ENCODE measurements at places on chromosomes 13 and 19.
A peak's percentile ranks its signal among the peaks of the same experiment; 100 is the strongest.

DNA sequence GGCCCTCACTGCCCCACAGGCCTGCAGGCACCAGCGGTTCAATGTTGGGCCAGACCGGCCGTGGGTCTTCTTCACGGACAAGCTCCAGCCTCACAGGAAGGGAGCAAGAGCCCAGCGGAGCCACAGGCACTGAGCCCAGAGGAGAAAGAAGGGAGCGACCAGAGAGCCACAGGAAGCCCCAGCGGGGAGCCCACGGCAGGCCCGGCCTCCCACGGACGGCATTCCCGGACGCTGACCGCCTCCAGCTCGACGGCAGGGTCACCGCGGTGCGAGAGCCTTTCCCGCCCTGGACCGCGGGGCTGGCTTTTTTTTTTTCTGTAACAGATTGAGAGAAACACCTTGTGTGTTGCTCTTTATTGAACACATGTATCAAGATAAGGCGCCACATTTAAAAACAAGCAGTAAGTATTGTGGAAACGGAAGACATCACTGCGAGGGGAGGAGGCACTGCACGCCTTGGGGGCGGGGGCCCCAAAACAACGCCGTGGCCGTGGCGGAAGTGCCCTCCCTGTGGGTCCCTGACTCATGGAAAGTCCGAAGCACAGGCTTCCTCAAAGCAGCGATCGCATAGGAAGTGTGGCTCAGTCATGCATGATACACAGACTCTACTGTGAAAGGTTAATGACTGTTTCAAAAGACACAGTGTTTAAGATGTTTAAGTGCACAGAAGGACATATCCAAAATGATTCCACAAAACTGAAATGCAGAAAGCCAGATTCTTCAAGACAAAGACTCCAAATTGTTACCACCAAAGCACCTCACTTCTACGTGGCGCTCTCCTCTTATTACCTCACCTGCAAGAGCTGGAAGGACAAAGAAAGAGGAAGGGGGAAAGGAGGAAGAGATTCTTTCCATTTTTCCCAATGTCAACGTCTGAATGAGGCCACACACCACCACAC, 3.5 kb downstream of the RASA3 start:
- peak; percentile 91 for DNase-seq

DNA sequence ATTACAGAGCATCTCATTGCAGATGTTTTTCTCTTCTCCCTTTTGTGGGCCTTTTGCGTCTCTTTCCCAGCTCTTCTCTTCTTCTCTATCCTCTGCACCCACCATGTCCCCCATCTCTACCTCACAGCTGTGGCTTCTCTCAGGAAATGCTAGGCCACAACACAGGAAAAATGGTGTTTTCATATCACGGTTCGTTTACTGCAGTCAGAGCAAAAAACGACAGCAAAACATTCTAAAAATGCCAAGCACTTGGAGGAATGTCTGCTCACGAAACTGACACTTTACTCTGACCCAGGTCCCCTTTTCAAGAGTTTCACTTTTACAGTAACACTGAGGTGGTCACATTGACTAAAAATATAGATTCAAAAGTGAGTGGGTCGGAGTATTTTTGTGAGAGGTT, 152.2 kb downstream of the DCT start:
- DNase-seq, result peak; percentile 77

DNA sequence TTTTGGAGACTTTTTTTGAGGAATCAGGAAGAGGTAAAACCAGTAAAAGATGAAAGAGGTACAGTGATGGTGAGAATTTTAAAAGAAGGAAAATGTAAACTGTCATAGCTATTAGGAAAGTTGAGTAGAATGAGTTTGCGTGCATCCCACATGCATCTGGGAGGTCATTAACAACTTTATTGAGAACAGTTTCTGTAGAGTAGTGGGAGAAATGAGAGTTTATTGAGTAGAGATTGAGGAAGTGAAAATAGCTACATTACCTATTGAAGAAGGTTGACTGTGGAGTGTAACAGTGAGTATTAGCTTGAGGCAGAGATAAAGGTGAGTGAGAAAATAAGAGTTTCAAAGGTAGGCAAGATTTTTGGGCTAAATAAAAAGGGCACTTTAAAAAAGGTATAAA, 38.7 kb downstream of the BRCA2 start:
- no peak for DNase-seq

- no peak for DNase-seq
Measured at GRCh38 chr19:8640402-8641004, 10.1 kb downstream of the NFILZ start.

- no peak for DNase-seq
Measured at GRCh38 chr13:77986713-77987112, 68.1 kb upstream of the EDNRB start.

GRCh38 chr13:37627428-37627827, 28.9 kb upstream of the POSTN start:
- DNase-seq, result no peak

DNA sequence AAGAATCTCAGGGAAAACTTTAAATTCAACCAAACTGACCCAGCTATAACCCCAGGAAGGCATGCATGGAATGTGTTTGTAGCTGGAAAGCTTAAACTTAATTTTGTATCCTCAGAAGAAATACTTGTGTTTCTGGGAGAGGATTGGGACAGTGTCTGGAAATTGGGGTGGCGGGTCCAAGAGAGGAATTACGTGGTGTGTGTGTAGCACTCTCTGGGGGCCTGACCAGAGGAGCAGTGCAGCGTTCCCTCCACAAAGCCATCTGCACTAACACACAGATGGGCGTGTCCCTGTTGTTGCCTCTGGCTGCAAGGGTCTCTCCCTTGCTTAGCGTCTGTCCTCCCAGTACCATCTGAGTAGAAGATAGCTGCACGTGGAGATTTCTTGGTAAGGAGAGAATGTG, 6.4 kb downstream of the GARRE1 start:
- DNase-seq, result no peak

DNA sequence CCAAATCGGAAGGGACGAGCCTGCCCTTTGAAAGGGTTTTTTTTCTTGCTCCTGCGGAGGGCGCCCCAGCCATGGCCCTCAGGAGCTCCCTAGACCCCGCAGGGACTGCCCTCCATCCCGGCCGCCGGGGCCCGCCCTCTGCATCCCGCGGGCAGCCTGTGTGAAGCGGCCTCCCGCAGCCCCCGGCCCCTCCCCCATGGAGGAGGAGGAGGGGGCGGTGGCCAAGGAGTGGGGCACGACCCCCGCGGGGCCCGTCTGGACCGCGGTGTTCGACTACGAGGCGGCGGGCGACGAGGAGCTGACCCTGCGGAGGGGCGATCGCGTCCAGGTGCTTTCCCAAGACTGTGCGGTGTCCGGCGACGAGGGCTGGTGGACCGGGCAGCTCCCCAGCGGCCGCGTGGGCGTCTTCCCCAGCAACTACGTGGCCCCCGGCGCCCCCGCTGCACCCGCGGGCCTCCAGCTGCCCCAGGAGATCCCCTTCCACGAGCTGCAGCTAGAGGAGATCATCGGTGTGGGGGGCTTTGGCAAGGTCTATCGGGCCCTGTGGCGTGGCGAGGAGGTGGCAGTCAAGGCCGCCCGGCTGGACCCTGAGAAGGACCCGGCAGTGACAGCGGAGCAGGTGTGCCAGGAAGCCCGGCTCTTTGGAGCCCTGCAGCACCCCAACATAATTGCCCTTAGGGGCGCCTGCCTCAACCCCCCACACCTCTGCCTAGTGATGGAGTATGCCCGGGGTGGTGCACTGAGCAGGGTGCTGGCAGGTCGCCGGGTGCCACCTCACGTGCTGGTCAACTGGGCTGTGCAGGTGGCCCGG, 815 bp downstream of the MAP3K10 start:
- DNase-seq, result peak; percentile 34

DNA sequence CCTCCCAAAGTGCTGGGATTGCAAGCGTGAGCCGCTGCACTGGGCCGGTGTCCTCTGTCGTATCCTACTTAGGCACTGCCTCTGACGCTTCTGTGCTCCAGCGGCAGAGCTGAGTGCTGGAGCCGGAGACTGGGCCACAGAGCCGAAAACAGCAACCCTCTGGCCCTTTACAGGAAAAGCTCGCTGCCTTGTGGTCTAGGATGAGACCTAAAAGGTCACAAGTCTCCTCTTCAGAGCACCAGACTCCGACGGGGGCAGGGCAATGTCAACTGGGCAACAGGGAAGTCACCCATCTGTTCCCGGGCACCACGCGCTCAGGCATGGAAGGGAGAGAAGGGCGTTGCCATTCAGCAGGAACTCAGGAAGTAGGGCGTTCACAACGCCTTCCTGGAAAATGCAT, 91.7 kb downstream of the GADD45B start:
- no peak for DNase-seq

DNA sequence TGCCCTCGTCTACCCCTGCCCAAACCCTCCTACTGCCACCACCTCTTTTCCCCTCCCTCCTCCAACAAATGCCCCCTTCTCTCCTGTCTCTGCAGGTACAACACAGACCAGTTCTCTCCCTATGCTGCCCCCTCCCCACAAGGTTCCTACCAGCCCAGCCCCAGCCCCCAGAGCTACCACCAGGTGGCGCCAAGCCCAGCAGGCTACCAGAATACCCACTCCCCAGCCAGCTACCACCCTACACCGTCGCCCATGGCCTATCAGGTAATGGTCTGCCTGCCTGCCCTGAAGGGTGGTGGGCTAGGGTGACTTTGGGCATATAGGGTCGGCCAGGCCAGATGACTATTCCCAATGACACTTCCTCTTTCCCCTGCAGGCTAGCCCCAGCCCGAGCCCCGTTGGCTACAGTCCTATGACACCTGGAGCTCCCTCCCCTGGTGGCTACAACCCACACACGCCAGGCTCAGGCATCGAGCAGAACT, 6.5 kb upstream of the TIMM50 start:
- DNase-seq, result peak; percentile 74

DNA sequence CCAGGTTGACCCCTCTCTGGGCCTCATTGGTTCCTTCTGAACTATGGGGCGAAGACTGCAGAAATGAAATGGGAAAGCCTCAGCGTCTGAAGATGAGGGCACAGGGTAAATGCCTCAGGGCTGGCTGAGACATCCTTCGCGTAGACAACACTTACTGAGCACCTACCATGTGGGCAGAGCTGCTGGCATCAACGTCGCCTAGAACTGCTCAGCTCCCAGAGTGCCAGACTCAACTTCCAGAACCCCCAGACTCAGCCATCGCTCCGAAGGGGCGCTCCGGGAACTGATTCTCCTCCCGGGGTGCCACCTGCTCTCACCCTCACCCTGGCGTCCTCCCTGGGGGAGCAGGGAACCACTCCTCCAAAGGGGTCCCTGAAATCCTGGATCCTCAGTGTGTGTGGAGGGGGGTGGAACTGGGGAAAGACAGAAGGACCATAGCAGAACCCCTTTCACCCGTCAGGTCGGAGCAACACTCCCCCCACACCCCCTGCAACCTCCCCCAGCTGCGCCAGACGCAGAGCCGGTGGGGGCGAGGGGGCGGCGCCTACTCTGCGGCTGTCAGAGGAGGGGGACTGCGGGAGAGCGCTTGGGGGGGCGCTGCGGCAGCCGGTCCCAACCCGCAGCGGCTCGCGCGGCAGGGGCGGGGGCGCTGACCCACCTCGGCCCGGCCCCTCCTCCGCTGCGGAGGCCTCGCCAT, 8.2 kb upstream of the NFIC start:
- DNase-seq, result no peak

GRCh38 chr13:40318366-40318765, 348.1 kb downstream of the FOXO1 start:
- no peak for DNase-seq

DNA sequence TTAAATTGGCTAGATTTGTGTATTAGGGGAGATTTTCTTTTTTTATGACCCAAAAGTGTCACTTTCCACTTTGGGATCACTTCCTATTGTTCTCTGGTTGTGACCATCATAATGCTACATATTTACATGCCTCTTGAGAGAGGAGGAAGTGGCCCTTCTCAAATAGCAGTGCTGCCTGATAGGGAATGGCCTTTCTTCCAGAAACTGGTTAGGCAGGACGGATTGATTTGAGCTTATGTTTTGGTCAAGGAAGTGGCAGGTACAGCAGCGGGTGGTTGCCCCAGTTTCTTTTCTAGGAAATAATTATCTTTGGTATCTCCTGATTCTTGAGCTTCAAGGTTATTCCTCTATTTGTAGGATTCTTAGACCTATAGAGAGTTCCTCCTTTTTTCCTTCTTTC, 21.9 kb upstream of the WTIP start:
- no peak for DNase-seq

DNA sequence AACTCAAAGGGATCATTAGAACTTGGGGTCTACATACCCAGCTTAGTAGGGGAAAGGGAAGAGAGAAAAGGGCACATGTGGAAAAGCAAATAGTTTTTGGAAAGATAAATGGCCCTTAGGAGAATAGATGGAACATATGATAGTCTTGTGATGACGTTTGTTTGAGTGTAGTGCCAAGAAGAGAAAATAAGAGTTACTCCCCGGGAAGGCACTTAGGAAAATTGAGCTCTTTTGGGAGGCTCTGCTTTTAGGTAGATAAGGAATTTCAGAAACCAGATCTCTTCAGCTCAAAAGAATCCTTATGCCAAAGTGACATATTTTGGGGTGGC, 44.8 kb upstream of the SERTM1 start:
- DNase-seq, result no peak

GRCh38 chr19:53085496-53085895, 17.7 kb downstream of the ZNF160 start:
- DNase-seq, result no peak

DNA sequence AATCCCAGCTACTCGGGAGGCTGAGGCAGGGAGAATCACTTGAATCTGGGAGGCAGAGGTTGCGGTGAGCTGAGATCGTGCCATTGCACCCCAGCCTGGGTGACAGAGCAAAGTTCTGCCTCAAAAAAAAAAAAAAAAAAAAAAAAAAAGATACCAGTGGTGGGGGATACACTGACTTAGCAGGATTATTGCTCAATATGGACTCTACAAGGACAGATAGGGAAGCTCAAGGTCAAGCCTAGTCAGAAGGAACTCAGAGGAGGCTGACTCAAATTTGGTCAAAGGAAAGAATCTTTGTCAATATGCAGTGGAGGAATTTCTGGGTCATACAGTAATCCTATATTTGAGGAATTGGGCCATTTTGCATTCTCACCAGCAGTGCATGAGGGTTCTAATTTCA, 6.7 kb upstream of the DIAPH3 start:
- no peak for DNase-seq

DNA sequence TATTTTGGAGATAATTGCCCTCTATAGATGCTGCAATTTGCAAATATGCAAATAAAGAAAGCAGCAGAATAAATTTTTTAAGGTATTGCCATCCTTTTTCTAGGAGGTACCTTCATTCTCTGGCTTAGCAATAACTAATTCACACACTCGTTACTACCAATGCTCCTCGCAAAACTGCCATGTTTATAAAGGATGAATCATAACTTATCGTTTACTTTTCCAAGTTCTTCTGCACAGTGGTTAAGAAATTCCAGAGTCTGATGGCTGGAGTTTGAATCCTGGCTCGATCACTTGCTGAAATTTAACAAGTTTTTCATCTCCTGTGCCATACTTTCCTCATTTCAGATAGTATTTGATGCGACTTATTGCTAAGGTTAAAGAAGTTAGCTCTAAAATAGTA, 708.6 kb upstream of the KLHL1 start:
- no peak for DNase-seq

GRCh38 chr13:82136880-82137279, 1745.4 kb downstream of the SLITRK1 start:
- no peak for DNase-seq

GRCh38 chr19:38059897-38060296, 152.9 kb downstream of the SIPA1L3 start:
- DNase-seq, result peak; percentile 59

Measured in activated CD4-positive, alpha-beta T cell treated with anti-CD3 and anti-CD28 coated beads, Interleukin-2, Interleukin-6, amounts not matched to agents 100 ng/mL and 50 ng/mL, durations not matched to agents 16 hours and 8 hours (primary cell).